CD4-positive, alpha-beta T cell treated with Interferon alpha-2 for 1 hour (primary cell): ENCODE measurements at places on chromosomes 1 and 21.
A peak's percentile ranks its signal among the peaks of the same experiment; 100 is the strongest.

- DNase-seq: no peak
These were observed 252.9 kb downstream of the DYRK1A start for GRCh38 chr21:37619464-37619974.

GRCh38 chr1:29576510-29576909 lies 340.2 kb downstream of the PTPRU start:
- no peak for DNase-seq

DNA sequence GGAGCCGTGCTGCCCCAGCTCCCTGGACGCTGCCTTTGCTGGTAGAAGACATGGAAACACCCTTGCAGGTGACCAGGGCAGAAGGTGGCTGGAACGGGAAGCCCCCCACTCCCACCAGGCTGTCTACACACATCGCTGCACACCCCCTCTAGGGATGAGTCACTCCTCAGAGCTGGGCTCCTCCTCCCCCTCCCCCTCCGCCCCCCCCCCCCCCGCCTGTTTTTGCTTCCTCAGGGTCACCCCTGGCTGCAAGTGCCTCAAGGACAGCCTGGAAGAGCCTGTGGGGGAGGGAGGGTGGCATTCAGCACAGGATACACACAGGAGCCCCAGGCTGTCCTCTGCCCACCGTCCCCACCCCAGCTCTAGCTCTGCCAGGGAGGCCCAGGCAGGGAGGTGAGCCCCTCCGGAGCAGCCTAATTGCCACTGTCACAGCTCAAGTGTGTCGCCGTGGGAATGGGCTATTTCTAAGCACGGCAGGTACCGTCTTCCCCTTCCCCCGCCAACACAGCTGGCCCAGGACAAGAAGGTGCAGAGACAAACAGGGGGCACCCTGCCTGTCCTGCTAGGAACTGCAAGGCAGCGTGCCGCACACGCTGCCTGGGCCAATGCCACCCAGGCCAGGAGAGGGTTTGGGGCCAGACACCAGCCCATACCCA lies 2.5 kb downstream of the FNDC10 start:
- no peak for DNase-seq

GRCh38 chr1:63023171-63023570 lies 239.2 kb downstream of the ATG4C start:
- DNase-seq: no peak

DNA sequence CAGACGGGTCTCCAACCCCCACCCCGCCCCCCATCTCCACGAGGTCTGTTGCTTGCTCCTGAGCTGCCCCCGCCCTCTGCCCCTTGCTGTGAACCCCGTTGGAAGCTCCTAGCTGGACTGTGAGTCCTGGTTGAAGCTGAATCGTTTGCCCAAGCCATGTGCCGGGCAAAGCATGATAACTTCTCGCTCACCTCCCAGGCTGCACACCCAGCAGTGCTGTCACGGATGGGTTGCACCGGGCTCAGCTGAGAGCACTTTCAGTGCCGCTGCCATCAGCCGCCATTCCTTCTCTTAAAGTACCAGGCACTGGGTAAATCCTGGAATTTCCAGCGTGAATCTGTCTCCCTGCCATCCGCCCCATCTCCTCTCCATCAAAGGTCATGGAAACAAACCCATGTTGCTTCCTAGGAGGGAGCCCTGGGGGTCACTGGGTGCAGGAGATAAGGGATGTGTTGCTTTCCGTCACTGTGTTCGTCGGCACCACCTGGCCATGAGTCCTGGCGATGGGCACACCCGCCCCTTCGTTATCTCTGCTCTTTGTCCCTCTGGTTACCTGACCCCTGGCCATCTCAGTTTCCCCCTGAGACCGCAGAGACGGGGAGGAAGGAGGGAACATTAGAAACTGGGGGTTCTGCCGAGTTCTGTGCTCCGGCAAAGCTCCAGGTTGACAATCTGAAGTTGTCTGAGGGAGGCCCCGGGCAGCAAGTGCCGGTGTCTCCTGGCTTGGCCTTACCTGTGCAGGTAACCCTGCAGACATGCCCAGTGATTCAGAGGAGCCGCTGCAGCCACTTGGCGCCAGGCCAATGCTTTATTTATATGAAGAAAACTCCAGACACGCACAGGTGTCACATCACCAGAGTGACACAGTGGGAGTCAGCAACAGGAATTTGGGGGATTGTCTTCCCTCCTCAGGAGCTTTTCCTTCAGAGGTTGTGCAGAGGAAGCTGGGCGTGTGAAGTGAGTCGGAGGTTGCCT lies 2.7 kb downstream of the PDE9A start:
- no peak for DNase-seq

DNA sequence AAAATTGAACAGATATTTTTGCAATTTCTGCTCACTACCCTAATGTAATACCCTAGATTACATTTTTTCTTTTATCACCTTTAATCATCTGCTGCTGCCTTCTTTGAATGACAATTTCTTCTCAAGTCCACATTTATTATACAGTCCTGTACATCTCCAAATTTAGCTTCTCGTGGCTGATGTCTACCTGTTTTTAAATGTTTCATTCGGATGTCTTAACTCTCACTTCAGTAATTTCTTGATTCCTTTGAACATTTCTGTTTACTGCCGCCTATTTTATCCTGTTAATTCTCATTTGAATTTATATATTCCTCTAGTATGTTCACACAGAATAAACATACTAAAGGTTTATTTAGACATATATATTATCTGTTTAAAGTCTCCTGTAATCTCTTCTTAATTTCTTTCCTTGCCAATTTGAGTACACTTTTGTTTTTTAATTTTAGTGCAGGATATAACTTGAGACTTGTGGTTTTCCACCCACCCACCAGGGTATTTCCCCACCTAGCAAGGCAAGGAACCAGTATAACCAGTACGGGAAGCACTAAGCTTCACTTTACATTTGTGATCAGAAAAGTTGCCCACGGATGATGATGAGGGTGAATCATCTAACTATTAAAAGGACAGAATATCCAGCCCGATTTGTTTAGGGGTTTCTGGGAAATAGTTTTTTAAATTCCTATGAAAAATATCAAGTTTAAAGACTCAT lies 12.7 kb downstream of the INSL5 start:
- peak; percentile 57 for DNase-seq

GRCh38 chr1:240732390-240732789 lies 120.4 kb upstream of the GREM2 start:
- peak; percentile 11 for DNase-seq

GRCh38 chr1:178627037-178627436 lies 98.0 kb upstream of the RALGPS2 start:
- no peak for DNase-seq

GRCh38 chr1:91924146-91924545 lies 25.1 kb upstream of the BRDT start:
- DNase-seq: no peak

- DNase-seq: no peak
These were observed 251.3 kb upstream of the FGGY start for GRCh38 chr1:59045636-59046035.

- no peak for DNase-seq
These were observed 78.2 kb upstream of the COA6 start for GRCh38 chr1:234295068-234295467.

DNA sequence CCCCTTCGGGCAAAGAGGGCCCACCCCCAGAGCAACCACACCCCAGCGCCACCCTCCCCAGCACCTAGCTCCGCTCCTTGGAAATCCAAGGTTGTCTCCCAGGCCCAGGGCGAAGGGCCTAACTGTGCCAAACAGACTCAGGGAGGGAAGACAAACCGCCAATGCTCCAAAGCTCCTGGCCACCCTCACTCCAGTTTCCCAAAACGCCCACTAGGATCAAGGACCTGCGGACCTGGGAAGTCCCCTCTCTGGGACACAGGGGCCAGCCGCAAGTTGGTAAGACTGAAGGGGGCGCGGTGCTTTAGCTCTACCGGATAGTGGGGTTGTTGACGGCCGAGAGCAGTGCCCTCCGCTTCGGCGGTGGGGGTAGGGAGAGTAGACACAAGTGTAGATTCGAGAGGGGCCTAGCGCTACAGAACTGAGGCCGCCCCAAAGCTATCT lies 581 bp downstream of the IRF6 start:
- DNase-seq: no peak

DNA sequence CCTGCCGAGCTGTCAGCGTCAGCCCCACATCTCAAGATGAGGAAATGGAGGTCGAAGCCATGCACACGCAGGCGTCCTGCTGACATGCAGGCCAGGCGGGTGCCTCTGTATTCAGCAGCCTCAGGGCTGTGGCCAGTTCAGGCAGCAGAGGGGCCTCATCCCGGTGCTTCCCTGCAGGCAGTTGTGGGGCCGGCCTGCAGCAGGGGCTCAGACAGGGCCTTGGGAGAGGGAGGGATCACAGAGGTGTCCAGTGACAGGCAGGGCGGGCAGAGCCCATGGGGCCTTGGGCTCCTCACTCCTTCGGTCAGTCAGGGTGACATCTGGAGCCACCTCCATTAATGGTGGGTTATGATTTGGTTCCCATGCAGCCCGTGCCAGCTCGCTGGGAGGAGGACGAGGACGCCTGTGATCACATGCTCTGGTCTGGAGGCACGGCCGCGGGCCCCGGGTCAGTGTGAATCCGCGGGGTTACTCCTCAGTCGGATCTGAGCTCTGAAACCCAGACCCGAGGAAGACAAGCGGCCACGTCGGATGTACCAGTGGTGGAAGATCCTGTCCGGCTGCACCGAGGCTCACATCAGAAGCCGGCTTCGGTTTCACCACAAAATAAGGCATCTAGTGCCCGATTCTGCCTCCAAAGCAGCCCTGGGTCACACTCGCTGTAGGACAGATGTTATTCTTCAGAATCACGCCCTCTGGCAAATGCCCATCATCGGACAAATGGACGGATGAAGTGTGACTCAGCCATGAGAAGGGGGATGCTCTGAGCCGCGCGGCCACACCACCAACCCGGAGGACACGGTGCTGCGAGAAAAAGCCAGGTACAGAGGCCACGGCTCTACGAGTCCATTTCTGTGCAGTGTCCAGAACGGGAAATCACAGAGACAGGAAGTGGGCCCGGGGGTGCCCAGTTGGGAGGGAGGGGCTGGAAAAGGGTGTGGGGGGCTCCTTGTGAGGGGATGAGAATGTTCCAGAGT lies 33.4 kb downstream of the KRTAP10-1 start:
- no peak for DNase-seq

DNA sequence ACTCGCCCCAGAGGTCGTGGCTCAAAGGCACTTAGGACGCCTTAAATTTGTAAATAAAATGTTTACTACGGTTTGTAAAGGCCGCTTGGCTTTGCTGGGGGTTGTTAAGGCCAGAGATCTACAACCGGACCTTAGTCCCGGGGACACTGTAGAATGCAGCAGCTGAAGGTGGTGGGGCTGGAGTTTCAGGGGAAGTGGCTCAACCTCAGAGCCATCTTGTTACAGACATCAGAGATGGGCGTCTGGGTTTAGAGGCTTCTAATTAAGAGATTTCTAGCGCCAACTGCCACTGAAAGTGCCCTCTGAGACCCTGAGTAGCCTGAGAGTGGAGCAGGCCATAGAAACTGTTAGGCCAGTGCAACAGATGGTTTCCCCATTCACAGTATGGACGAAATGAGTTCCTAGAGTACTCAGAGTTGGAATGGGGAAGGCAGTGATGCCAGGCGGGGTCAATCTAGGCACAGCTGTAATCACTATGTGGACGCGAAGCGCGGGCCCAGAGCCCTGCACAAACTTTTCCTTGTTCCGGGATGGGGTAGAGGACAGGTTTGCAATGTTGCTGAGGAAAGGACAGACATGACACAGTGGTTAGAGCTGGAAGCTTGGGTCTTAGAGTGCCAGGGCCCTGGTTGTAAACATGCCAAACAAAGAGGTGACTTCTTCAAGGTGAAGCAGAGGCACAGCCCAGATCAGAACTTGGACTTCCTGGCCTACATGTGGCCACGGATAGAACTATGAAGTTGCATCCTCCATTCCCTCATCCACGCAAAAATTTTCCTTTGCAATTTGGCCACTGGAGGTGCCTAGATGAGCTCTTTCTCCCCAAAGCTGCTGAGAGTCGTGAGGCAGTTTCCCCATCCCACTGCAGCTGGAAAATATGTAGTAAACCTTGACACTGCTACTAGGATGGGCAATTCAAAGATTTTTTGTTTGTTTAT lies 6.0 kb downstream of the HLX start:
- no peak for DNase-seq

- DNase-seq: no peak
These were observed 13.9 kb downstream of the BTBD8 start for GRCh38 chr1:92094090-92094489.

GRCh38 chr21:28239340-28239739 lies 753.3 kb downstream of the LTN1 start:
- DNase-seq: no peak

DNA sequence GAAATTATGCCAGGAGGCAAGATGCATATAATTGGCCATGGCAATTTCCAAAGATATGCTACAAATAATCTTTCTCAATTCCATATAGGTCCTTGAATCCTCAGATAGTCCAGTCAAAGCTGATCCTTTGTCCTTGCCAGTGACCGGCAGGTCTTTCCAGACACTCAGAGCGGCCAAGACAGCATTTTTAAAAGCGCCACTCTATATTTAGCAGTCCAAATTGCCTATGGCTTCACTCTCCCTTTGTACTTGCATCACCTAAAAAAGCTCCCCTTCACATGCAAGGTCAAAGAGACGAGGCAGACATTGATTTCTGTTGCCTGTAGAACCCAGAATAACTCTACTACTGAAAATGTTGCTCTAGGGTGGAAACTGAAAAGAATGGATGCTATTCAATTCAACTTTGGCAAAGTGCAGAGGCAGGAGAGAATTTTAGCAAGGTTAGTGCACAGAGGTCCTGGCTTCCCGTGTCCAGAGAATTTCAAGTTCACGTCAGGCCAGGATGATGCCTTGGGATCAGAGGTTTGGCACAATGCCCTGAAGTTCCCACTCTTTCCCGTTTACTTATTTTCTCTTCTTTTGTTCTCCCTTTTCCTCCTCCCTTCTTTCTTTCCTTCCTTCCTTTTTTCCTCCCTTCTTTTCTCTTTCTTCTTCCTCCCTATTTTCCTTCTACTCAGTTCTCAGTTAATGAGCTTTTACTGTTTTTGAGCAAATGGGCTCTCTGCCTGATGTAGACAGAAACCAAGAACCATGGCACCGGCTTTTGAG lies 108.5 kb downstream of the KCNK1 start:
- no peak for DNase-seq

- DNase-seq: no peak
These were observed 212.2 kb upstream of the RAB4A start for GRCh38 chr1:229058729-229059128.

DNA sequence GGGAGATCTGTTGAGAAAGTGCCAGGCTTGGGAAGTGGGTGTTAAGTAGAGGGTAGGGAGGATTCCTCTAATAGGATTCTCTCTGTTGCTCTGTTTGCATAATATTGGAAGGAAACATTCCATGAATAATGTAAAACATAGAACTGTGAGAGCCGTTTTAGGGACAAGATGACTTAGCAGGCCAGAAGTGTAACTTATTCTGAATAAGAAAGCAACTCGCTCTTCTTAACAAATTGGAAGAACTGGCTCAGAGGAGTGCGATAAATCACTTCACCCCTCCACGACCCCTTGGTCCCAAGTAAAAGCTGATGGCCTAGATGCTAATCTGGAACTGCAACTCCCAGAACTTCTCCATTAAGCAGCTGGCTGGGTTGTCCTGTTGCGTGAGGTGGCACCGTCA lies 19.1 kb downstream of the SIM2 start:
- DNase-seq: no peak

- DNase-seq: no peak
These were observed 83.9 kb downstream of the MT1HL1 start for GRCh38 chr1:236920286-236920894.
